ENCODE measurements at places on chromosomes 12 and 14. TPM values are rescaled to one million over a fixed set of nuclear protein-coding genes. Genes with fewer than 3 reads are reported as not detected.

Gene ZNF385A
- total RNA-seq = 18.4 TPM

Gene LHX5
- total RNA-seq = not detected

DNA sequence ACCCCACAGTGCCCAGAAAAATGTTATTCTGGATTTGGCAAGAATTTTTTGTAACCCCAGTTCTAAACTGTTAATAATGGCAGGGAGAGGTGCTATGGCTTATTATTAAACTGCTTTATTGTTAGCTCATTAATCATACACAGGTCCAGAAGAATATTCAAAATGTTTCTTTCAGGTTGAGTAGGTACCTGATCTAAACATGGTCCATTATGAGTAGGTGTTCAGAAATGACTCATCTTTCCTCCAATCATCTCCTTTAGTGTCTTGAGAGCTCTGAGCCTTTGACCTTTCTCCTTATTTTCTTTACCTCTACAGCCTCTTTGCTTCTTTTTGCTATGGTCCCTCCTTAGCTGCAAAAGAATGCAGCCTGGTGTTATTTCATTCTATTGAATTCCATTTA lies 211.0 kb upstream of the GARIN6 start:
- H3K4me1 ChIP-seq = no peaks in the 10 kb centered on the region
- H3K27me3 ChIP-seq = no peaks in the 10 kb centered on the region
- no peak overlapping the region for H3K4me3 ChIP-seq
- no peak for DNase-seq
- no peaks in the 10 kb centered on the region for H3K36me3 ChIP-seq

Gene SLC17A8
- not detected for total RNA-seq

- H3K4me1 ChIP-seq = peaks cover 35% of the 10 kb centered on the region
- no peaks in the 10 kb centered on the region for H3K36me3 ChIP-seq
- H3K4me3 ChIP-seq = peak overlapping the region; percentile 69
- DNase-seq = peak; percentile 45
- peak overlapping the region; percentile 99 for H3K27ac ChIP-seq
These were observed 1.1 kb downstream of the SP1 start for GRCh38 chr12:53380794-53381730.

Gene TPPP2
- total RNA-seq = not detected

Gene ACSM4
- total RNA-seq = not detected

DNA sequence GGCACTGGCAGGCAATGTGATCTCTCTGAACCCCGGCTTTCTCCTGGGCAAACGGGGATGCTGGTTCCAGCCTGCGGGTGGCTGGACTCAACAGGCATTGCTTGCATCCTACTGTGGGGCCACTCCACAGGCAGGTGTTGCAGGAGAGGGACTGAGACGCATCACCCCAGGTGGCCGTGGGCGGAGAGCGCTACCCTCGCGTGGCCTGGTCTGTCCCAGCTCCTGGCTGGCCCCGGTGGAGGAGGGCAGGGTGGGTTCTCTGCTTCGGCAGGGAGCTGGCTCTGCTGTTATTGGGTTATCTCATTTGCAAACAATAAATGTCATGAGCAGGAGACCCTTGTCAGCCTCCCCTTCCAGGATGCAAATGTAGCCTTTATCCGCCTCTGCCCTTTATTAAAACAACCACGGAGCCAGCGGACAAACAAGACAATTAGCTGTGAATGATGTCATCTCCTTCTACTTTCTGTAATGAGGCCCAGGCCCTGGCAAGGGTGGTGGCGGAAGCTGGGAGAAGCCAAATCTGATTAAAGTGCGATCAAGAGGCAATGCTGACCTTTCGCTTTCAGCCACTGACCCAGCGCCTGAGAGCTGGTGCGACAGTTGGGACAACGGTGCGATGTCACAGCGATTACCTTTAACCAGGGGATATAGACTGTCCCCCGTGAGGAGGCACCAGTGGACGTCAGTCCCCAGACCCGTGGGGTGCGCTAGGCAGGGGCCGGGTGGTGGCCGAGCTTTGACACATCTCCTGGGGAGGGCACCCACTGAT lies 161.8 kb downstream of the KIF26A start:
- no peak overlapping the region for H3K4me3 ChIP-seq
- no peak overlapping the region for H3K27ac ChIP-seq
- DNase-seq = no peak
- no peaks in the 10 kb centered on the region for H3K27me3 ChIP-seq

DNA sequence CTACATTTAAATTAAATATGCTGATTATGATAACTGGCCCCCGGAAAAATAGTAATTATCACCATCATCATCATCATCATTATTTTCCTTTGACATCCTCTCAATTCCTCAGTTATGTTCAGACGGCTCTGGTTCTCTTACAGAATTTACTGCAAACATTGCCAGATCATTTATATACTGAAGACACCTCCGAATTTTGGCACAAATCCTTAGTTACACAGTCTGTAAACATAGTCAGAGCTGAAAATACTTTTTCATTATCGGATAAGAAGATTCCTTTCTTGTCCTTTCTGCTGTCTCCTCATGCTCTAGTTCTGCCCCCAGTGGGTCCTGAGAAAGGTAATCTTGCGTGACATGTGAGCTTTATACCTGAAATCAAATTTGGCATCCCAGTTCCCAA lies 40.3 kb upstream of the CCDC60 start:
- no peak for DNase-seq
- no peaks in the 10 kb centered on the region for H3K27me3 ChIP-seq
- no peaks in the 10 kb centered on the region for H3K36me3 ChIP-seq
- H3K27ac ChIP-seq = no peak overlapping the region
- no peaks in the 10 kb centered on the region for H3K4me1 ChIP-seq

GRCh38 chr12:121295746-121296617 lies 527 bp downstream of the CAMKK2 start:
- no peak for DNase-seq
- peaks cover 4% of the 10 kb centered on the region for H3K4me1 ChIP-seq
- peak overlapping the region; percentile 96 for H3K4me3 ChIP-seq
- H3K27ac ChIP-seq = peak overlapping the region; percentile 94
- H3K36me3 ChIP-seq = no peaks in the 10 kb centered on the region

GRCh38 chr14:50303744-50304471 lies 8.1 kb downstream of the L2HGDH start:
- no peaks in the 10 kb centered on the region for H3K27me3 ChIP-seq
- no peak for DNase-seq
- no peak overlapping the region for H3K4me3 ChIP-seq

Gene AMN
- 0.88 TPM for total RNA-seq

Gene CCDC92
- total RNA-seq = 24.6 TPM

DNA sequence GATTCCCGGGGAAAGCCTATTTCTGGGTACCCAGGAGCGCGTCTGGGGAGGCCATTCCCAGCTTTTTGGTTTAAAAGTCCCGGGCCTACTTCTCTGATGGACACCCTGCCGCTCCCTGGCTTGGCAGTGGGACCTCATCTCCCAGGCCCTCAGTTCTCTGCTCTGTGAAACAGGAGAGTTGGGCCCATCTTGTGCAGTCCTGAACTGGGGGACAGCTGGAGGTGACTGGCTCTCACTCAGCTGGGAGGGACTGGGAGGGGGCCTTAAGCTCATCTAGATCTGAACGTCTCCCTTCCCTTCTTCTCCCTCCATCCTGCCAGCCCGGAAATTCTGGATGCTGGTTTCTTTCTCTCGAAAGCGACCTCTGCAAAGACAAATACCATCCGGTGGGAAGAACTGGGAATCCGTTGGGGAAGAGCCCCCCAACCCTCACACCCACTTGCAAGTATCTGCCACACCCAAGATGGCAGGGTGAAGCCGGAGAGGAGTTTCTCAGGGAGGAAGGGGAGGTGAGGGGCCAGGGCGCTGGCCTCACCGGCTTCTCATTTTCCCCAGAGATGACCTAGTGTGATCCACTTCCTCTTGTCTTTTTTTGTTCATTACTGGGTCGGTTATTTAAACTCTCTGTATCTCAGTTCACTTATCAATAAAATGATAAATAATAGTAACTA lies 1.4 kb downstream of the RIN3 start:
- H3K36me3 ChIP-seq = no peaks in the 10 kb centered on the region
- peak overlapping the region; percentile 81 for H3K4me3 ChIP-seq
- H3K27ac ChIP-seq = peak overlapping the region; percentile 91
- H3K4me1 ChIP-seq = peaks cover 10% of the 10 kb centered on the region

Gene BATF
- total RNA-seq = 34.7 TPM
